ENCODE measurements at places on chromosomes 12 and 14. TPM values are rescaled to one million over a fixed set of nuclear protein-coding genes. Genes with fewer than 3 reads are reported as not detected.

Gene ACOT6
- not detected for total RNA-seq

GRCh38 chr12:76618031-76618430 is 58.5 kb upstream of the OSBPL8 start:
- DNase-seq, result no peak

GRCh38 chr14:74134484-74134883 is 49.7 kb downstream of the LIN52 start:
- no peak for DNase-seq

DNA sequence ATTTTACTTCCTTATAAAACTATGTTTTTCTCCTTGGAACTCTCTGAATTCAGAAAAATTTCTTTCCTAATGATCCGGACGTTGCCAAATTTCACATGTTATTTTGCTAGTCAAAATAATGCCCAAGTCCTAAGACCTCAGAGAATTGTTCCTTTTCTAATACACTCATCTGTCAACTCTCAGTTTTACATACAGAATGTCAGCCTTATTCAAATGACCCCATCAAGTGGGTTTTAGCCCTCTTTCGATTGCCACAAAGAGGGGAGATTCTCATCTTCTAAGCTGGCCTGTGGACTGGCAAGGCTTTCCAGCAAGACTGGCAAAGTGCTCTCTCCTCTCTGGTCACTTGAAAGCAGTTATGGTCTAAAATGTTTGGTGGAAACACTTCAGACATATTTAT is 99.3 kb upstream of the GPHB5 start:
- DNase-seq, result no peak

- DNase-seq, result no peak
Observed at GRCh38 chr14:51681411-51681810, 29.7 kb downstream of the FRMD6 start.

GRCh38 chr12:14638066-14638465 is 58.3 kb downstream of the GUCY2C start:
- no peak for DNase-seq

DNA sequence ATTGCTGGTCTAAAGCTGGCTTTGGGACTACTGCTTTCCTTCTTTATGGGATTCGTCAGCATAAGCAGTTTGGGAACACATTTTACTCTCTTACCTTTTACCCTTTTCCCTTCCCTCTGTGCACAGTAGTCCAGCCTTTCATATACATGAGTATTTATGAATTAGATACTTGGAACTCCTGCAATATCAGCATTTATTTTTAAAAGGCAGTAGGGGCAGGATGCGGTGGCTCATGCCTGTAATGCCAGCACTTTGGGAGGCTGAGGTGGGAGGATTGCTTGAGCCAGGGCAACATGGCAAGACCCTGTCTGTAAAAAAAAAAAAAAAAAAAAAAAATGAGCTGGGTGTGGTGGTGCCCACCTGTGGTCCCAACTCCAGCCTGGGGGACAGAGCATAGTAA is 3.0 kb downstream of the NUBPL start:
- DNase-seq, result no peak

Gene FOXN4
- total RNA-seq, result 0.29 TPM

DNA sequence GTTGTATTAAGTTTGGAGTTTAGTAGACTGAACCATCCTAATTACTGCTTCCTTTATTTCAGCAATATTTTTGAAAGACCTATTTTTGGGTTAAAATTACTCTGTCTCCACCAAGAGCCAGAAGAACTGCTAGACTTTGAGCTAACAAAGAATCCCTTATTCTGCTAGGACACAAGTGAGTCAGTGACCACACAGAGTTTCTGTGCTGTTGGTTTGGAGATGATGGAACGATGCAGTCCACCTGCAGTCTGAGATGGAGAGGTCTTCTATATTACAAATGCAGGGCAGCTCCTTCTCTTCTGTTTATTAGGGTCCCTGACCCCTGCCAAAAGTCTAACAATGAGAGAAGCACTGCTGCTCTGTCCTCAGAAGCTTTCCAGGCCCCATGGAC is 6.7 kb upstream of the STXBP6 start:
- no peak for DNase-seq

Gene SLC17A8
- not detected for total RNA-seq

DNA sequence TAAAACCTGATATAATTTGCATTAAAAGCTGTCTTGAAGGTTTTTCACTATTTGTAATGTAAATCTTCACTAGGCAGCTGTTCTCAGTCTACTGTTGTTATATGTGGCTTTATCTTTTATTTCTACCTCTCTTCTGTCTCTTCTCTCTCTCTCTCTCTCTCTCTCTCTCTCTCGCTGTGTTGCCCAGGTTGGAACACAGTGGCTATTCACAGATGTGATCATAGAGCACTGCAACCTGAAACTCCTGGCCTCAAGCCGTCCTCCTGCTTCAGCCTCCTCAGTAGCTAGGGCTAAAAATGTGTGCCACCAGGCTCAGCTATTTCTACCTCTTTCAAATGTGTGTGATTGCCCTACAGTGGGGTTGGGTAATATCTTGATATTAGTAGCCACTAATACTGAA is 21.1 kb downstream of the FUT8 start:
- no peak for DNase-seq

- DNase-seq, result no peak
Observed at GRCh38 chr12:121741743-121742142, 29.2 kb downstream of the TMEM120B start.

Measured in H9 (cell line).